ENCODE measurements at places on chromosomes 4 and X.

- DNase-seq: no peak
Observed at GRCh38 chrX:38816155-38816554, 14.9 kb downstream of the MID1IP1 start.

GRCh38 chrX:3184176-3184930 is 143.1 kb downstream of the ARSF start:
- no peak for DNase-seq

DNA sequence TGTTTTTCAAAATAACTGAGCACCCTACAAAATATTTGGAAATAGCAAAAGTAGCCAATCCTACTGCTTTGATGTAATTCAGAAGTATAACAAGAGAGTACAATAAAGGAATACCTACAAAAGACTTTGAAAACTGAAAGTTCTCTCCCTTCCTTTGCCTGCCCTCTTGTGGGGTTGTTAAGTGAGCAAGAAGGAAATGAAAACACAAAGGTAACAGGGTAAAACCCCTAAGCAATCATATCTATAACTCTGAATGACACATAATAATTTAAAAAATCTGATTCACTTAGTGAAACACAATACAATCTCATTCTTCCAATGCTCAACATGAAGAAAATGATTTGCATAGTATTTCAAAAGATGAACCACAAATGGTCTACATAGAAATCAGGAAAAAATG is 98.2 kb downstream of the FRYL start:
- DNase-seq: no peak

DNA sequence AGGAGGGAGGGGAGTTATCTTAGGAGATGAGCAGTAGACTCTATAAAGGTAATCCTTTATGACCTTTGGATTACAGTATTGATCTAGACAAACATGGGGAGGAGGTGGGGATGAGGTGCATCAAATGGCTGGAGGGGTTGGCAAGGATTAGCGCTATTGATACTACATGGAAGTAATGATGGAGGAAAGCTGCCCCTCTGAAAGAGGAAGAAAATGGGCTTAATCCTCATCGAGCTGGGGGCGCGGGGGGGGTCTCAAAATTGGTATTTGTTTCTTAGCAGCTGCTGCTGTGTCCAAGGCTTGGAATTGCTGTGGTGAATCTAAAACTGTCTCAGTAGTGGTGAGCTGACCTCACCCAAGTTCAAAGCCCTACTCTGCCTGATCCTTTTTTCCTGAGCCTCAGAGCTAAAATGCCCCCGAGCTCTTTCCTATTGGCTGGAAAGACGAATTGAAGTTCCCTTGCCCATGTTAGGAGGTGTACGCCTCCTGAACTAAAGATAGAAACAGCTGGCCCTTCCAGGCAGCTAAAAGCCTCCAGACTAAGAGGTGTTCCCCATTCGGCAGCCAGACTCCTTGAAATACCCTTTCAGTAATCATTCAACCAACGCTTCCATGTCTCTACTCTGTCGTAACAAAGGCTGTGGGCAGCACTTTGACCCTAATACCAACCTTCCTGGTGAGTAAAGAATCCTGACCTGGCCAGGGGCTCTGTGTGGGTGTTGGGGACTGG is at the start of gene ITGB1BP2:
Gene ITGB1BP2, plus strand, starts transcription at position 556 of the 730 bp plus-strand sequence. Its CDS starts 57 bp downstream, at position 613.
- no peak for DNase-seq

DNA sequence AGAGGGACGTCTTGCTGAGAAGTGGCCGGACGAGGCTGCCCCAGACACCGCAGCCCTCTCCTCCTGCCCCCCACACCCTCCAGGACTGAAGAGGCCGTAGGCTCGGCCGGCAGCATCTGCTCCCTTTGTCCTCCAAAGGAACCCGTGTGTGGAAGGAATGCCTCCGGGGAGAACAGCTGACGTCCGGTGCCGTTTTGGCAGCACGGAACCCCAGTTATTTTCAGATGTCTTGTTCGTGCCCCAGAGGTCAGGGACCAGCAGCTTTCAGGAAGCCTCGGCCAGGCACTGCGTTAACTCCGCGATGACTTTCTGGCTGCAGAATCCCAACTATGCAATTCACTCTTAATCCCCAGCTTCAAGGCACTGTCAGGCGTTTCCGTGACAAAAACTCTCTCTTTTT is 10.9 kb upstream of the PPP2R3B start:
- no peak for DNase-seq

DNA sequence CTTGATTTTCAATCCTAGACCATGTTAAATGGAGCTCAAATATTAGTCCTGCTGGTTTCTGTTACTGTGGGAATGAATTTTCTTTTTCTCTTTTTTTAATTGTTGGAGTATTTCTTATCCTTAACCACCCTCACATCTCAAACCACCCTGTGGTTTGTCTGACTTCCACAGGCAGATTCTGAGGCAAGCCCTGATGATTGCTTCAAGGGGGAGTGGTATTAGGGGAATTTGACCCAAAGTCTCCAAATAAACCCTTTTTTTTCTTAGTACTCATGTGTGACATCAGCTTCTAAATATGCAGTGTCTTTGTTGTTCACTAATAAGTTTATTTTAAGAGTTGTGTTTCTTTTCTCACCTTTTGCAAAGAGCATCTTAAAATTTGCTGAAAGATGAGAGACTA is 810.3 kb downstream of the IL1RAPL1 start:
- no peak for DNase-seq

DNA sequence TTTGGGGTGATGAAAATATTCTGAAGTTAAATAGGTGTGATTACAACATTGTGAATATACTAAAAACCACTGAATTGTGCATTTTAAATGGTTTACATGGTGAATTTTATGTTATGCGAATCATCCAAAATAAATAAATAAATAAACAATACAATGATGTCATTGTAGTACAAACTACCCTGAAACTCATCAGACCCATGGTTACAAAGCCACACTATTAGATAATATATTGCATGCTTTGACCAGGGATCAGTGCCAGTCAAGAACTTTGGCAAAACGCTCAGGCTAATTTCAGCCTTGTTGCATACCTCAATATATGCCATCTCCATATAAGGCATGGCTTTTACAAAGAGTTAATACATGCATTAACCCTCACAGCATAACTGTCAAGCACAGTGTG is 45.5 kb upstream of the XIAP start:
- no peak for DNase-seq

DNA sequence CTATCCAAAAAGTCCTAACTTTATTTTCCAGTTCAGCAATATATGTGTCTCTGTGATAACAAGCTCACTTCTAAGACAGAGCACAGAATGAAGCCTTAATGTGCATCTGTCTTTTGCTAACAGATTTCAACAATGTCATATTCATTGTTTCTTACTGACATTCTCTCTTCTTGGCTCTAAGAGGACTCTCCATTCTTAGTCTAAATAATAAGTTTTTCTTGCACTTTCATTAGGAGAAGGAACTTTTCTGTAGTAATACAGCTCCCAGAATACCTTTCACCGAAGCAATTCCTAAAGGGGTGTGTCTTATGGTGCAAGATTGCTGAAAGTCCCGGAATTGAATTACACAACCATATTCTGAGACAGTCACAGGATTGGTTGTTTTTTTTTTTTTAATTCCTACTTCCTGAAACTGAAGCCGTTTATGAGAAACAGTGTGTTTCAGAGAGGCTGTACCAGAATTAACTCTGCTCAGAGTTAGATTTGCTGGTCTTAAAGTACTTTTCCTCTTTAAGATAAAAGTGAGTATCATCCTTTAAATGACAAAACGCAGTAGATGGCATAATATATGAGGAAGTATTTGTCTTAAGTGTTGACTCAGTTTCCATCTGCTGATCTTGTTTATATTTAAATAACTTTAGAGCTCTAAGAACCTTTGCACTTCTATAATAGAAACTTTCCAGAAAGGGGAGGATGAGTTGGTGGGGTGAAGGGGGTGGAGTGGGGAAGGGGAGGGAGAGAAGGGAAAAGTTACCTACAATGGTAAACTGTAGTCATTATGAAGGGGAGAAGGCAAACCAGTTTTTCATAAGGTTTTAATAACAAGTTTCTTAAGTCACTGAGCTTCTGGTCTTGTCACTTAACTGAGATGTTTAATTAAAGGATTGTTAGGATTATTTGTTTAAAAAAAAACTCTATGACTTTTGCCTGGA is at the start of gene ALPK1:
Gene ALPK1, plus strand, starts transcription at position 421 of the 932 bp plus-strand sequence.
- DNase-seq: no peak

GRCh38 chr4:3220476-3221183 is 28.3 kb upstream of the MSANTD1 start:
- no peak for DNase-seq

GRCh38 chr4:90970021-90970420 is 842.8 kb downstream of the CCSER1 start:
- DNase-seq: no peak

DNA sequence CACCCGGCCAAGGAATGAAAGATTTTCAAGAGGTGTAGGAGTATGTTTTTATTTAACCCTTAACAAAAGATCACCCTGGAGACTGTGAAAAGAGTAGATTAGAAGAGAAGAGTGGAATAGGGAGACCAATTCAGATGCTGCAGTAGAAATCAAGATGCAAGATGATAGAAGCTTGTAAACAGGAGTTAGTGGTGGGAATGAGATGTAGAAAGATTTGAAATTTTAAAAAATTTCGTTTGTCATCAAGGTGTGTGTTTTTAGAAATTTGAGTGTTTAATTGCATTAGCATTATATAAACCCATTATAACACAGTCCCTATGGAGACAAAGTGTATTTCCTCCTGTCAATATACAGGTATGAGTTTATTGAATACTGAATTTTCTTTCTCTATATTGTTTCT is 42.1 kb upstream of the IL1RAPL2 start:
- DNase-seq: no peak

DNA sequence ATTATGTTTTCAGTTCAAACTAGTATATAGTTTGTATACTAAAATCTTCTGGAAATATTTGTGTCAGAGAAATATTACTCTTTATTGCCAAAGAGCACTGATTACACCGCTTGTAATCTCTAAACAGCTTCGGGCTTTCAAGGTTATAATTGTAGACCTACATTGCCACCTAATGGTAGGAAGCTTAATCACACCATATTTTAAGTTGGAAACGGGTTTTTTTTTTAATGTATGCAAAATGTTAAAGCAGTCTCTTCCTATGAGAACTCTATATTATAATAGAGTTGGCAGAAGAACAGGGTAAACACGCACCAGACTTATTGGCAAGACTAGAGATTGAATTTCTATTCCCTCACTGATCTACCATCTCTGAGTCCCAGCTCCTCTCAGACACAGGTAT is 19.5 kb upstream of the NFXL1 start:
- peak; percentile 14 for DNase-seq

- no peak for DNase-seq
Observed at GRCh38 chr4:67035501-67035900, 509.8 kb downstream of the CENPC start.

- no peak for DNase-seq
Observed at GRCh38 chr4:2991243-2991642, 27.9 kb downstream of the GRK4 start.

DNA sequence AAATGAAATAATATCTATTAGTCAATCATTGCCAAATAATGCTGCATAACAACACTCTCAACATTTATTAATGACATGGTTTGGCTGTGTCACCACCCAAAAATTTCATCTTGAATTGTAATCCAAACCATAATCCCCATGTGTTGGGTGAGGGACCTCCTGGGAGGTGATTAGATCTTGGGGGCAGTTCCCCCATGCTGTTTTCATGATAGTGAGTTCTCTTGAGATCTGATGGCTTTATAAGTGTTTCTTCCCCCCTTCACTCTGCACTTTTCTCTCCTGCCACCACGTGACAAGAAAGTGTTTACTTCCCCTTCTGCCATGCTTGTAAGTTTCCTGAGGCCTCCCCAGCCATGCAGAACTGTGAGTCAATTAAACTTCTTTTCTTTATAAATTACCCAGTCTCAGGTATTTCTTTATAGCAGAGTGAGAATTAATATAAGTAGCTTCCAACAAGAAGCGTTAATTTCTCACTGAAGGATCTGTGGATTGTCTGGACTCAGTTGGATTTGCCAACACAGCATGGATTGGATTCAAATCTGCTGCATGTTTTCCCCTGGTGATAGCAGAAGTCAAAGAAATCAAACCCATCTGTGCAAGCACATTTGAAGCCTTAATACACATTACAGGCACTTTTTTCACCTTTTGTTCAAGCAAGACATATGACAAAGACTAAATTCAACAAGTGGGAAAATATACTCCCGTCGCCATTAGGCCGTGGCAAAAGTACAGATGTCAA is 216.6 kb downstream of the PDGFC start:
- DNase-seq: no peak

- DNase-seq: no peak
Observed at GRCh38 chr4:151665785-151666127, 95.1 kb downstream of the GATB start.

- no peak for DNase-seq
Observed at GRCh38 chr4:52877694-52878093, 15.6 kb downstream of the RASL11B start.

DNA sequence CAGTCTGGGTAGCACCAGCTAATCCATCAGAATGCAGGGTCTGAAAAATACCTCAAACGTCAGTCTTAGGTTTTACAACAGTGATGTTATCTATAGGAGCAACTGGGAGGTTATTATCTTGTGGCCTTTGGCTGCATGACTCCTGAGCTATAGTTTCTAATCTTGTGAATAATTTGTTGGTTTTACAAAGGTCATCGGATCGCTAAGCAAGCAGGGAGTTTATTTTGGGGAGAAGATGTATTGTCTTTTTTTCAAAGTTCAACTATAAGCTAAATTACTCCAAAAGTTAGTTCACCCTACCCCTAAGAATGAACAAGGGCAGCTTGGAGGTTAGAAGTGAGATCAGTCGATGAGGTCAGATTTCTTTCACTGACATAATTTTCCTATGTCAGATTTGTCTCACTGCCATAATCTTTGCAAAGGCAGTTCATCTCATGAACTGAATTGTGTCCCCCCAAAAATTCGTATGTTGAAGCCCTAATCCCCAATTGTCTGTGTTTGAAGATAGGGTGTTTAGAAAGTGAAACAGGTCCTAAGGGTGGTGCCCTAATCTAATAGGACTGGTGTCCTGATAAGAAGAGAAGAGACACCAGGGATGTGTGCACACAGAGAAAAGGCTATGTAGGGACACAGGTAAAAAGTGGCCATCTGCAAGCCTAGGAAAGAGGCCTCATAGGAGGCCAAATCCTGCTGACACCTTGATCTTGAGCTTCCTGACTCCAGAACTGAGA is 175.8 kb upstream of the GALNT7 start:
- DNase-seq: no peak

- DNase-seq: peak; percentile 0
Observed at GRCh38 chrX:37287741-37288444, 61.3 kb upstream of the PRRG1 start.
